Tongue (tissue), 3 donors: ENCODE measurements at places on chromosomes 5 and 9. TPM values are rescaled to one million over a fixed set of nuclear protein-coding genes. Genes with fewer than 3 reads are reported as not detected.

GRCh38 chr5:16812911-16813310 is 123.2 kb downstream of the MYO10 start:
- no peak for DNase-seq

The MRPS27 gene
- total RNA-seq, result 59.3 TPM

DNA sequence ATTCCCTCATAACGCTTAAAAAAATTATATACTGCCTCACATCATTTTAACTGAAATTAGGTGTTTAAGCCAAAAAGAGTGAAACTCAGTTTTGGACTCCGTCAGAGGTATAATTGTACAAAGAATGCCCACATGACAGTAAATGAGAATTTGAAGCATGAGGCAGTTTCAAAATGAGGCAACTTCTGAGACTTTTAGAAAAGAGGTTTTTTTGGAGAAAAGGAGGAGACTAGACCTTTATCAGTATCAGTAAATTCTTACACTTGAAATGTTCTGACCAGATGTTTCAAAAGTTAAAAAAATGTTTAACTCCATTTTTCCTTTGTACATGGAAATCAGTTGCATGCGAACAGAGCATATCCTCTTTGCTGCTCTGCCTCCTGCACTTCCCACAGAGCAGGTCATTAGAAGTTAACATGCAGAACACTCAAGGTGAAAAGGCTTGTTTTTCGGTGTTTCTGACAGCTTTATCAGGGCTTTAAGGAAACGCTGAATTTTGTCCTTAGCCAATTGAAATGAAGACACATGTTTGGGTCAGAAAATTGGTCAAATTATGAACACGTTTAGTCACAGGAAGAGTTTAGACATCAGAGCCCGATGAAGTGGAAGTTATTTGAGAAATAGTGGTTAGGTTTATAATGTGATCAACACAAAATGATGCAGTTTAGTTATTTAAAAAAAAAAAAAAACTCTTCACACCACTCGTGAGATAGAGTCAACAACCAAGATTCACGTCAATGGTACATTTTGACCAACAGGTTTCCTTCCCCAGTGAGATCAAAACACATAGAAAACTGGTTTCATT is 59.5 kb downstream of the PIK3R1 start:
- no peak for DNase-seq

DNA sequence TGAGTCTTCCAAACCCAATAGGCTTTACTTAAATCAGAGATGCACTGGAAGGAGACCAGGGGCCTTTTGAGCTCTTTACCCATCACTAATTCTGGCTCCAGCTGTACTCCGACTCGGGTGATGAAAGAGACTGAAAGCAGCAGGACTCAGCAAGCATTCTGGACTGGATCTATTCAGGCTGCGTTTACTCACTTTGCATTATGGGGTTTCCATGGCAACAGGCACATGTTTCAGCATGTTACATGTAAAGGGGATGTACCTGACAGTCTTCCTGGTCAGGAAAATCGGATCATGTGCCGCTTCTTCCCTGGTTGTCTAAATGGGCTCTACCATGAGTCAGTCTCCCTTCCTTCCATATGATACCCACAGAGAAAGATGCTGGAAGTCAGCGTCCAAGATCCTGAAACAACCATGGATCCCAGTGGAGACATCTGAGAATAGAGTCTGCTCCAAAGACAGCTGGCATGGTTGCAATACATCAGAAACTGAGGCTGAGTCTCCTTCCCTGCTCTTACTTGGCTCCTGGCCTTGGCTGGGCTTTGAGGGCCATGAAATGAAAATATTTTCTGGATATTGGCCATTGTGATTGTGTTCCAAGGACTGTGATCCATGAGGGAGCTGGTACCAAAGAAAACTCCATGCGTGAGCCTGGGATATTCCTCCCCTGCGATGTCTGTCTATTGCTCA is 102.5 kb upstream of the TNC start:
- peak; percentile 96 for DNase-seq

The TMC1 gene
- 0.62 TPM for total RNA-seq

DNA sequence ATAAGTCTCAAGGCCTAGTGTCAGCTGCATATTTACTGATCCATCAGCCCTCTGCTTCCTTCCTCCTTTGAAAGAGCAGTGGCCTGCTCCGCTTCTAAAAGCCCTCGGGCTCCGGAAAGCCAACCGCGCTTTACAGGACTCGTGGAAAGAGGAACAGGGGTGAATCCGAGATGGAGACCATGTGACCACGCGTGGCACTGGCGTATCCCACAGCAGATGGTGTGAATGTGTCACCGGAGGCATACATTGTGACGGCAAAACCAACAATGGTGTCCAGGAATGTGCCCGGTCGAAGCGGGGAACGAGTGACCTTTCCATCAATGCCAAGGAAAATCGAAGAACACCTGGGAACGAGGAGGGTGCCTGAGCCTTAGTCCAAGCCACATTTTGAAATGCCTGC is 484.6 kb downstream of the SPATA31A7 start:
- DNase-seq, result no peak

The IRGM gene
- not detected for total RNA-seq

- DNase-seq, result no peak
Observed at GRCh38 chr5:94228791-94229190, 389.6 kb downstream of the KIAA0825 start.

The PCDHGA4 gene
- total RNA-seq, result 3.9 TPM

The FCN2 gene
- total RNA-seq, result not detected

The FAM221B gene
- total RNA-seq, result not detected

DNA sequence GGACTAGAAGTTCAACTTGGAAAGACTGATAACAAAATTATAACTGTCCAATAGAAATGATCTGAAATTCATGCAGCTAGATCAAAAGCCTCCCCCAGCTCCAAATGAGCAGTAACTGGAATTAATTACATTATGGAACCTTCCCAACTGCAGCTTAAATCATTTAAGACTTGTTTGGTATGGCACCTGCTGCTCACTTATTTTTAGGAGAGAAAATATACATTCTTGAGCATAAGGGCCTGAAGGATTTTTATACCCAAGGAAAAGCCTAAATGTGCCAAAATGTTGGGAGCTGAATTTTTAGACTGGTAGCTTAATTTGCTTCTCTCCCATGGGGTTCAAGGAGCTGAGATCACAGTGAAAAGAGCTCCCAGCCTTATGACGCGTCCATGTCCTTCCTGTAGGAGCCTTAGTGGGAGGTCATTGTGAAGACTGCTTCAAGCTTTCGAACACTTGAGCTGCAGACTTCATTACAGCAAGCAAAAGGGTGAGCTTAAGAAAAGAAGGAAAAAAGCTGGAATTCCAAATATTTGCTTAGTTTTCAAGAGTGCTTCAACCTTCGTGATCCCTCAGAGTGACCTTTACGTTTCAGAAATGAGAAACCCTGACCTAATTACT is 276.0 kb downstream of the DMAC1 start:
- DNase-seq, result no peak

The SIGMAR1 gene
- total RNA-seq, result 36.5 TPM

- peak; percentile 81 for DNase-seq
Observed at GRCh38 chr5:65100911-65101631, 332.3 kb downstream of the CWC27 start.

The ZDHHC11 gene
- total RNA-seq, result 25.2 TPM

DNA sequence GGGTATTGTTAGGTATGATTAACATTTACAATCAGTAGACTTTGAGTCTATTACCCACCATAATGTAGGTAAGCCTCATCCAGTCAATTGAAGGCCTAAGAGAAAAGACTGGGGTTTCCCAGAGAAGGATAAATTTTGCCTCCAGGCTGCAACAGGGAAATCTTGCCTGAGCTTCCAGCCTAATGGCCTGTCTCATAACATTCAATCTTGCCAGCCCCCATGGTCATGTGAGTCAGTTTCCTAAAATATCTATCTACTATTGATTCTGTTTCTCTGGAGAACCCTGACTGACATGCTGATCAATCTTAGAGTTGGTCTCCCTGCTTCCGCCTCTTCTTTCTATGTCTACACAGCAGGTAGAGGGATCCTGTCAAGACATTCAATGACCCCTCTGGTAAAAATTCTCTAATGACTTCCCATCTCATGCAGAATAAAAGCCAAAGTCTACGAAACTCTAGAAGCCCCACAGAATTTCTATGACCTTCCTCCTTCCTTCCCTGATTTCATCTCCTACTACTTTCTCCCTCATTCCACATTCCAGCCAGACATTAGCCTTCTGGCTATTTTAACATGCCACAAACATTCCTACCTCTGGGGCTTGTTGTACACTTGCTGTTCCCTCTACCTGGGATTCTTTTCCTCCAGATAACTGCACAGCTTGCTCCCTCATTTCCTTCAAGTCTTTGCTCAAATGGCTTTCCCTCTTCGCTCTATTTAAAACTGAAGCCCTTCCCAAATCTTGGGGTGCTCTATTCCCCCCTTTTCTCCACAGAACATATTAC is 60.2 kb downstream of the FBXW11 start:
- no peak for DNase-seq

The SPINK5 gene
- 31.5 TPM for total RNA-seq

DNA sequence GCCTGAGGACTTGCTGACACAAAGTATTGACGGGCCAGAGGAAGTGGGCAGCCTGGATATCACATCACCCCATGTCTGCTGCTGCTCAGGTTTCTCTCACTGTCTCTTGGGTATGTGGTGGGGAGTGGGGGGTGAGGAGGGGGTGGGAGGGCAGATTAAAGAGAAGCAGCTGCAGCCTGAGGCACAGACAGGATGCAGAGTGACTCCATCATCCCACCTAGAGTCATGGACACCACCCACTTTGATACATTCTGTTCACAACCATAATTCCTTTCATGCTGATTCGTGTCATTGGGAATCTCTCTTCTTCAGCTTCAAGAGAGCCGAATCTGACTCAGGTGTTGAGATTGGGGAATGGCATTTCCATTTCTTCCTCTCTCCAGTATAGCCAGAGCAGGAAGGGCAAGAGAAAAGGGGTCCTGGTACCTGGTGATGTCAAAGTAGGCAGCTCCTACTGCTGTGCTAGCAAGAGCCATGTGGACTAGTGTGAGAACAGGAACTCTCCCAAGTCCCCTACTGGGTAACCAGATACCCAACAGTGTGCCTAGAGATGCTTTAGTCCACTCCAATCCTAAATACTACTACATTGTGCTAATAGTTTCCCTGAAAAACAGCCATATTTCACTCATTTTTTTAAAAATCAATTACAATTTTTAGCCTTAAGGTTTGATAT is 22.4 kb downstream of the GRAMD2B start:
- DNase-seq, result no peak

The CDK9 gene
- total RNA-seq, result 47.2 TPM

DNA sequence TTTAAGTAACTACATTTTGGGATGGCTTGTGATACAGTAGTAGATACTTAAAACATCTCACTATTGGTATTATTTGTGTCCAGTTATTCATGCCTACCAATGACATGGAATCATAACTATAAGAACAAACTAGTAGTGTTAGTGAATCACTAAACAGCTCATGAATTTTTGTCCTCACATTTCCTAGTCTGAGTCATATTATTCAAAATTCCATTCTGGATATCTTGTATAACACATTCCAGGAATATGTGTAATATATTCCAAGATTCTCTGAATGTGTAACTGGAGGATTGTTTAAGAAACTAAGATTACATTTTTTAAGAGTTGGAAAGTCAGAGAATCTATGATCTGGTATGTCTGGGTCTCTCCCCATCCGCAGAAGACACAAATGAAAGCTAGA is 565.3 kb upstream of the ZNF608 start:
- no peak for DNase-seq

DNA sequence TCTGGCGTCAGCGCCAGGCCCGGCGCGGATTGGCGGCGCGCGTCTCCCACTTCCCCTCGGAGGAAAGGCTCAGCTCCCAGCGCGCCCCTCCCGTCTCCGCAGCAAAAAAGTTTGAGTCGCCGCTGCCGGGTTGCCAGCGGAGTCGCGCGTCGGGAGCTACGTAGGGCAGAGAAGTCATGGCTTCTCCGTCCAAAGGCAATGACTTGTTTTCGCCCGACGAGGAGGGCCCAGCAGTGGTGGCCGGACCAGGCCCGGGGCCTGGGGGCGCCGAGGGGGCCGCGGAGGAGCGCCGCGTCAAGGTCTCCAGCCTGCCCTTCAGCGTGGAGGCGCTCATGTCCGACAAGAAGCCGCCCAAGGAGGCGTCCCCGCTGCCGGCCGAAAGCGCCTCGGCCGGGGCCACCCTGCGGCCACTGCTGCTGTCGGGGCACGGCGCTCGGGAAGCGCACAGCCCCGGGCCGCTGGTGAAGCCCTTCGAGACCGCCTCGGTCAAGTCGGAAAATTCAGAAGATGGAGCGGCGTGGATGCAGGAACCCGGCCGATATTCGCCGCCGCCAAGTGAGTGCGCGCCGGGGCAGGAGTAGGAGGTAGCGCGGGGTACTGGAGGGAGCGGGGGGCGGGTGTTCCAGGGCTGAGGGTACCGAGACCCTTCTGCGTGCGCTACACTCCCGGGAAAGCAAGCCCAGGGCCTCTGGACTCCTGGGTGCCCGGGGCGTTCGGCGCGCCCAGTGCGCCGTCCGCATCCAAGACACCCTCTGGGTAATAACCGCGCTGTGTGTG is at the start of gene MSX2:
TSS of gene MSX2 (plus strand) at position 99 of the 777 bp plus-strand sequence. CDS start at position 177, 78 bp downstream.
- peak; percentile 95 for DNase-seq

The SLC28A3 gene
- 4.0 TPM for total RNA-seq

- DNase-seq, result no peak
Observed at GRCh38 chr9:14687042-14687719, 6.1 kb downstream of the ZDHHC21 start.

DNA sequence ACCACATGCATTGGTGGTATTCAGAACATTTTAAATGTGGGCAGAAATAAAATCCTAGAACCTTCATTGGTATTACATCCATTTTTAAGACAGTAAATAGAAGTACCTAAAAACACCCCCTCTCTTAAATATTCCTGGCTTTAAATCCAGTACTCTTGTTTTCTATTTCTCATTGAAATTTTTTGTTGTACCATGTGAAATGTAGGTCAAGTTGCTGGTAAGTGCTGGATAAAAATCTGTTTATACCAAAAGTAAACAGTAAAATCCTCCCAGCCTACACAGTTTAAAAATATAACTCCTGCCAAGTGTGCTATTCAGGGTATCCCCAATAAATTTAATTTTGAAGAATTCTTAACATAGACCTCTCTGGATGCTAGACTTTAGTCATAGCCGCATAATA is 75.0 kb upstream of the FST start:
- no peak for DNase-seq

DNA sequence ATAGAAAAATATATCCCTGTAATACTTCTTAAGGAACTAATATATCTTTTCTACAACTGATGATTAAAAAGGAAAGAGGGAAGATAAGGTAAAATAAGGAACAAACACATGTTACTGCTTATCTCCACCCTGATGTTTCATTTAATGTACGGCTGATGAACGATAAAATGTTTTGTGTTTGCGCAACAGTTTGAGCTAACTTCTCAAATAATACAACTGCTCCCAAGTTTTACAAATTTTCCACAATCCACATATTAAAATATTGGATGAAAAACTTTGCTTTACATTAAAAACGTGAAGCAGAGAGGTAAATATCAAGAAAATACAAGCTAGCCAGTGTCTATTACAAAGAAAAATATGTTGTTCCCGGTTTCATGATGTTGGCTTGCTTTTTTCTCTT is 21.0 kb upstream of the CSNK1G3 start:
- DNase-seq, result no peak

DNA sequence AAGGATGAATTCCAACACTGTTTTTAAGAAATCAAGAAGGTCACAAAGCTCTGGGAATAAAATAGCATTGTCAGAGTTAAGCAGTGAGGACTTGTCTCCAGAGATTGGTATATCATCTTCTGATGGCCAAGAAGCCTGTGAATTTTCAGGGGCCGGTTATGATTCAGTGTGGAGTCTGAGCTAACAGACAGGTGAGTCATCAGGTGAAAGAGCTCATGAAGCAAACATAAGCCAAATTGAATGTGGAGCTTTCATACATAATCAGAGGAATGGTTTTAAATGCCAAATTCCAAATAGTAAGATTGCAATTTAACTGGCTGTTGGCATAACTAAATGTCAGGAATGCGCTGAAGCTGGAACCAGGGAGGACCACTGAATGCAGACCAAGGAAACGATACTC is 494.2 kb downstream of the MTRR start:
- no peak for DNase-seq
